ENCODE measurements at places on chromosomes 6 and 20.
A peak's percentile ranks its signal among the peaks of the same experiment; 100 is the strongest.

DNA sequence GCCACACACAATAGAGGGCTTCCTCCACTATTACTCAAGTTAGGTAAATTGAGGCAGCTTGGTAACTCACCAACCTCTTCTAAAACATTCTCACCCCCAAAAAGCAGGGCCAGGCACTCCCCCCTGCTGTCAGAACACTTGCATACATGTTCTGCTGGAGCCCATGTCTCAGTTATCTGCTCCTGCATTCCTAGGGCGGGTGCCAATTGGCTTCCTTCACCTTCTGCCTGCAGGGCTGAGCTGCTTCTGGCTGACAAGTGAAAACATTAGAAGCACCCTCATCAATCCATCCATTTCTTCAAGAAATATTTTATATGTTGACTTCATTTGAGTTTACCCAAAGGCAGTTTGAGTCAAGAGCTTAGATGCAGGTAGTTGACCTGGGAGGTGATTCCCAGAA, 4.5 kb upstream of the ENTPD6 start:
- no peak for DNase-seq

DNA sequence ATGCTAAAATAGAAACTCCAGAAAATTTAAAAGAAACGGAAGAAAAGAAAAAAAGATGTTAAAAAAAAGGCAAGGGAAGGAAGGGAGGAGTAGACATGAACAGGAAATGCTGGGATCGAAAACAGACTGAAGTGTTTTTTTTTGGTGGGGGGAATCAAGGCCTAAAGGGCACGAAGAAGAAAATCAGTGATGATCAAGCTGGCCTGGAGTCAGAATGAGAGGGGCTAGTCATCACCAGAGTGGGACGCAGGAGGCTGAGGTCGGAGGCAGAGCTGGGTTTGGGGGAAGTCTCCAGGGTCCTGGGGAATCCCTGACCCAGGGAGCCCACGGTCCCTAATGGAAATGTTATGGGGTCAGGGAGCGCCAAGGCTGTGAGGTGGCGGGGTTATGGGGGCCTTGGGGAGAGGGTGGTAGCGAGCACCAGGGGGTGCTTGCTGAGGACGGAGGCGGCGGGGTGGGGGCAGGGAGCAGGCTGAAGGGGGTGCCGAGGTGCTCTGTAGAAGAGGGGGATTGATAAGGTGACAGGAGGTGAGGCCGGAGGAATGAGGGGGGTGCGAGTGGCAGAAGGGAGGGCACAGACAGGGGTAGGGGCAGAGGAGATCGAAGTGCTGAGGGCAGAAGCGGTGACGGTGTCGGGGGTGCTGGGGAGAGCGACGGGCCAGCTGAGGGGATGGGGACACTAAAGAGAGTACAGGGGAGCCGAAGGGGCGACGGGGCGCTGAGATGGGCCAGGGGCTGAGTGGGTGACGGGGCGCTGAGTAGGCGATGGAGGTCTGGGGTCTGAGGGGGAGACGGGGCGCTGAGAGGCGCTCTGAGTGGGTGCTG, 684 bp downstream of the ZNFX1 start:
- peak; percentile 79 for DNase-seq

DNA sequence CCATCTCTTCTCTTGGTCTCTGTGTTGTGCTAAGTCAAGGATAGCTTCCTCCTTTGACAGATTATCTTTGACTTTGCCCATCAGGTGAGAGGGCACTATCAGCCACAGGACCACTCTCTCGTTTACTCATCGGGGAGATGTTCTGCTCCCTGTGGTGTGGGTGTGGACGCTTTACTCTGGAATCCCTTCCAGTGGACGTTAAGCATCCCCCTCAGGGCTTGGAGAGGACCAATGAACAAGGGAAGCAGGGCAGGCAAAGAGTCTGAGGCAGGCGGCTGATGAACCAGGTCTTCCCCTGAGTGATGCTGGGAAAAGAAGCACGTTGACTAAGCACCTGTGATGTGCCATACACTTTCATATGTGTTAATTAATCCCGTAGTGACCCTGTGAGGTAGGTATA, 21.0 kb upstream of the RNF24 start:
- DNase-seq, result no peak

GRCh38 chr6:5067305-5067704, 17.8 kb upstream of the PPP1R3G start:
- DNase-seq, result no peak

- no peak for DNase-seq
These were observed 17.2 kb upstream of the ADGRF1 start for GRCh38 chr6:47059216-47059885.

- DNase-seq, result no peak
These were observed 149.3 kb downstream of the GJA1 start for GRCh38 chr6:121584586-121585369.

DNA sequence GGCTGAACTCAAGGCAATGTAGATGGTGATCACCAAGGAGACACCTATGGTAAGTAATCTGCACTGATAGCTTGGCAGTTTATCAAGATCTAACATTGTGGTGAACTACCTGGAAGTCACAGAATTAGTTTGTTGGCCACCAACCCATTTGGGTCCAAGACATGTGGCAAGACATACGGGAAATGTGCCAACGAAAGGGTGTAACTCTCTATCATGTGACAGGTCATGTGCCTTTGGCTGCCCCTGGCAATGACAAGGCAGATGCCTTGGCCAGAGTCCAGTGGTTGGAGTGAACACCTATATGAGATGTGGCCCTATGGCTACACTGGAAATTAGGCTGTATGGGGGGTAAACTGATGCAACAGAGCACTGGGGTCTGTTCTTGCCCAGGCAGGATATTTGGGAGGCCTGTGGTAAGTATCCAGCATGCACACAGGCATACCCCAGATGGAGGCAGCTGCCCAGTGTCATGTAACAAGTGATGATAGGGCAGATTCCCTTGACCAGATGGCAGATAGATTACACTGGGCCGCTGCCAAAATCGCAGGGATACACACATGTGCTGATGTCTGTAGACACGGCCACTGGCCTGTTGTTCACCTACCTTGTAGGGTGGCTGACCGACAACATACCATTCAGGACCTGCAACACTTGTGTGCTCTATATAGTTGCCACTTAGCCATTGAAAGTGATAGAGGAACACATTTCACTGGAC, 35.5 kb upstream of the HSF2 start:
- no peak for DNase-seq

- no peak for DNase-seq
These were observed 36.4 kb upstream of the KHDC1 start for GRCh38 chr6:73299151-73299971.

DNA sequence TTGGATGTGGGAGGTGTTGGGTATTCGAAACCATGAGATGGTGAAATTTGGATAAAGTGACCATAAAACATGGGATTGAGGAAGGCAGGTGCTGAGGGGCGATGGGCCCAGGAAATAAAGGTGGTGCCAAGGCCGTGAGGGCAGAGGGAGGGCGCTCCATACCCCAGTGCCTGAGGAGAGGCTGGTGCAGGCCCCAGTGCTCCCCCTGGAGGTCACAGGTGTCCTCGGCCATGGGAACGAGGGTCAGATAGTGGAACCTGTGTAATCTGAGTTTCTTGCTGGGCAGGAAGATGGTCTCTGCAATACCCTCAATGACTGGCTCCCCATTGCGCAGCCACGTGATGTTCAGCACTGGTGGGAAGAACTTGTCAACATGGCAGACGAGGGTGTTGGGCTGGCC, 16.2 kb downstream of the HLA-DPB1 start:
- DNase-seq, result peak; percentile 66

DNA sequence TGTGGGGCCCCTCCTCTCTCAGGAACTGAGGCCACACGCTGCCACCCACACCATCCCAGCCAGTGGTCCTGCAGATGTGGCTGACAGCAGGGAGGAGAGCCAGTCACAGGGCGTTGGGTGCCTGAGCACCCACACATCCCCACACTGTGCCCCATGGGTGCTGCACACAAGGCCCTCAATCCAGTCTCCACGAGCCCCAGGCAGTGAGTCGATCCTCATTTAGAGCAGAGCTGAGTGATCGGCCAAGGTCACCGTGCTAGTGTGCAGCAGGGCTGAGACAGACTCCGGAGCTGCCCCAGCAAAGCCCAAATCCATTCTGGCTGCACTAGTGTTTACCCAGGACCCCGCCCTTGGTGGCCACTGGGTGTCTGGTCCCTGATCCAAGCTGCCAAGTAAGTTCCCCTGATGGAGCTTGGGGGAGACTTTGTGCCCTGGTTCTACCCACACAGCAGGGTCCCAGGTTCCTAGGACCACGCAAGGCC, 9.0 kb downstream of the C20orf203 start:
- DNase-seq, result no peak

- no peak for DNase-seq
These were observed 107.7 kb upstream of the TMEM181 start for GRCh38 chr6:158452191-158452590.

GRCh38 chr6:159043947-159044346, 844 bp downstream of the TAGAP start:
- no peak for DNase-seq

DNA sequence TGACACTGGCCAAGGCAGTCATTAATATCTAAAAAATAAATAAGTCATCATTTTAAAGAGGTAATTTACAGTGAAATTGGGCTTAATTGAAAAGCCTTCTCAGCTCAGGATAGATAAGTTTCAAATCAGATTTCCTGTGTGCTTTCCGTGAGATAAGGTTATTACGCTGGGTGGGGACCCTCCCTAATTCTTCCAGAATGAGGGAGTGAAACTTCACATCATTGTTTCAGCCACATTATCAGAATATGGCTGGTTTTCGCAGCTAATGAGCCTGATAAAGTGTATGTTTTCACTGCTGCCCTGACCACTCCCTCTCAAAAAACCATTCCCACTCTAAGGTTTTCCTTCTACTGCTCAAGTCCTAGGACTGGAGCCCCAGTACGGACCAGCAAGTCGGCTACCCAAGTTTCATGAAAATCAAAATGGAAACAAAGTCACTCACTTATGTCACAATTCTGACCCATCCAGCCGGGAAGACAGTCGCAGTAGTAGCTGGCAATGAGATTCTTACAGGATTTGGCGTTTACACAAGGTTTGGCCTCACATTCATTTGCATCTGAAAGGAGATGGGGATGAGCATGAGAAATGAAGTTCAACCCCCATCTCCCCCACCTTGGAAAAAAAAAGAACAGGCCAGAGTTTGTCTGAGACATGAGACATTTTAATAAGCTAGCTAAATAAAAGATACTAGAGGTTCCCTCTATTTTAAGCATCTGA, 24.6 kb downstream of the JAG1 start:
- DNase-seq, result no peak

GRCh38 chr6:113375950-113376846, 480.9 kb upstream of the MARCKS start:
- DNase-seq, result no peak

- DNase-seq, result no peak
These were observed 33.2 kb upstream of the RPS6KA2 start for GRCh38 chr6:166660157-166660688.

- no peak for DNase-seq
These were observed 448 bp upstream of the RNF114 start for GRCh38 chr20:49935746-49936152.

DNA sequence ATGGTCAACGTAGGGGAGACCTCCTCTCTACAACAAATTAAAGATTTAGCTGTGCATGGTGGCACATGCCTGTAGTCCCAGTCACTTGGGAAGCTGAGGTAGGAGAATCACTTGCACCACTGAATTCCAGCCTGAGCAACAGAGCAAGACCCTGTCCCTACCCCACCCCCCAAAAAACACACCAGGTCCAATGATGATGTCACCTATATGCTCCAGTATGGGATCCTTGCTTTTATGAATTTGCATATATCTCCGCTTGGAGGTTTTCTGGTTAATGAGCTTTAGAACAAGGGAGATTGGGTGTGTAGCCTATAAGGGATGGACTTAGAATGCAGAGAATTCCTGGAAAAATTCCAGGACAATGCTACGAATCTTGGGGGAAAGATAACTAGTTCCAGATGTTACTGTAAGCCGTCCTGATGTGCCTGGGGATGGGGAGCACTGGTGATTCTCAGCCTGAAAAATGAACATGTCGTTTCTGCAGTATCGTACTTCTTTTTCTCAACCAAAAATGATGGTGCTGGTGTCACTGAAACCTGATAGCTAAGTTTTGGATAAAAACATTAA, 61.1 kb downstream of the ZBTB2 start:
- no peak for DNase-seq

- no peak for DNase-seq
These were observed 148.6 kb downstream of the TMEM242 start for GRCh38 chr6:157174731-157175130.

GRCh38 chr6:69005199-69005598, 370.1 kb downstream of the ADGRB3 start:
- no peak for DNase-seq

GRCh38 chr20:50189681-50190250, 864 bp upstream of the CEBPB start:
- no peak for DNase-seq

- no peak for DNase-seq
These were observed 11.8 kb downstream of the TMEM14B start for GRCh38 chr6:10759312-10759839.

DNA sequence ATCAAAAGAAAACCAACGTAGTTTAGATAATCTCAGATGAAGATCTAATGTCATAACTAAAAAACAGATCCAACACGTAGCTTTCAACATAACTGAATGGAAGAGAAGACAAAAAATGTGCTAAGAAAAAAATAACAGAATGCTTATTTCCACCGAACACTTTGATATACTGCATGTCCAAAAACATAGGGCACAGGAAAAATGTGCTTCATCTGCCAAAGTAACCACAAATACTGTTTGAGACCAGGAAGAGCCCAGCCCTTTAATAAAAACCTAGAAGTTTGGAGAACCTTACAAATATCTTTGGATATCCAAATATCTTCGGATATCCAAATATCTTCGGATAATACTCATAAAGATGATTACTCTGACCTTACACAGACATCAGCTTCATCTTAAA, 19.8 kb downstream of the LAMA4 start:
- DNase-seq, result no peak

DNA sequence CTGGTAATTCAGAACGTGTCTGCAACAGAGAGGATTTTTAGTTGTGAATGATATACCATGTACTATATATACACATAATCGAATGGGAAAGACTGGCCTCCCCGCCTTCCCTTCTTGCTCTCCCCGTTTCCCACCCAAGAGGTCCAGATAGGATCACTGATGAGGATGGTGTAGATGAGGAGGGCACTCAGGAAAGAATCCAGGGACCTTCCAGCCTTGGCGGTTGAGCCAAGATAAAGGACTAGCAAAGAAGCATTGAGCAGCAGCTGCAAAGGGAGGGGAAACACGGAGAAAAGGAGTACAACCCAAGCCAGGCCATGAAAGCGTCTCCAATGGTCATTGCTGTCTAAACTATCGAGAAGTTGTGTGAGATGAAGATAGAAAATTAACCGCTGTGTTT, 84.0 kb upstream of the EXOC2 start:
- no peak for DNase-seq

DNA sequence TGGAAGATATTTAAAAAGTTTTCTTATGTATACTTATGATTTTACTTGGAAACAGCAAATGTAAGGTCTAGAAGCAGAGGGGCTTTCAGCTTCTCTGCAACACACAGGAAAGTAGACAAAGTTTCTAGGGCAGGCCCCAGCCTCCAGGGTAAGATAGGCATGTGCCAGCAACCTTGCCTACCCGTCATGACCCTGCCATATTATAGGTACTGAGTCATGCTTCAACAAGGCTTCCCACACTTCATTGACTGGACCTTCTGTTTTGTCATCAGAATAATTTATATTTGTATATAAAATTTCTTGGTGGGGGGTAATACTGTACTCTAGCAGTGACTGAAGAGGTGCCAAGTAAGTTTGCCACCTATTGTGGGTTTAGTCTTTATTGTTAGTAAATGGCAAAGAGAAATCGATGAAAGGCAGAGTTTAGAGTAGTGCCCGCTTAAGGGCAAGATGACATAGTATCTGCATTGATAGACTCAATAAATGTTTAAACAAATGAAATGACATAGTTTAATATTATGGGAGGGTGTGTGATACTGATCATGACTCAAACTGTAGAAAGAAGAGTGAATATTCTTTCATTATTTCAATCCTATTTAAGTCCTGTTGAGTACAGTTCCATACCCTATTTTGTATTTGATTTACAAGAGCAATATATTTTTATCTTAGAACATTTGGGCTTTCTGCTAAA, 95.6 kb downstream of the JARID2 start:
- no peak for DNase-seq
